ENCODE measurements at places on chromosomes 13 and 19. TPM values are rescaled to one million over a fixed set of nuclear protein-coding genes. Genes with fewer than 3 reads are reported as not detected.

- no peak for DNase-seq
Observed at GRCh38 chr19:5144545-5145179, 175.7 kb downstream of the KDM4B start.

The ZNF682 gene
- 6.0 TPM for total RNA-seq

DNA sequence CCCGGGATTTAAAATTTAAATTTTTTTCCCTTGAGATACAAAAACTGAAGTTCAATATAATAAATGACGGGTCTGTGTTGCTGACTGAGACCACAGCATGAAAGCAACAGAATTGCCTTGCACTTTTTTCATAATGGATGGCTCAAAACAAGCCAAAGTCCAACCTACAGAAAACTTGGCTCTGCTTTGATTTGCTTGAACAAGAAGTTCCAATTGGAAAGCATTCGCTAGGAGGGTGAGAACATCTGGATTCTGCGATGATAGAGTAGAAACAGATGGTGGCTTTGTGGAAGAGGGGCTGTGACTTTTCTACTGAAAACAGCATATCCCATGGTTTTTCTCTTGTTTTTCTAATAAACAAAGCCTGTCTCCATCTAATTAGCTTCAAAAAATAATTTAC is 46.4 kb downstream of the THSD1 start:
- DNase-seq: no peak

GRCh38 chr13:106104281-106104901 is 431.1 kb downstream of the EFNB2 start:
- DNase-seq: no peak

The LGALS4 gene
- 1,935 TPM for total RNA-seq
